Activated CD4-positive, alpha-beta T cell treated with anti-CD3 and anti-CD28 coated beads for 48 hours (primary cell): ENCODE measurements at places on chromosomes 4 and X.

- peak; percentile 24 for DNase-seq
These were observed 38.1 kb downstream of the LAMTOR3 start for GRCh38 chr4:99856166-99856565.

DNA sequence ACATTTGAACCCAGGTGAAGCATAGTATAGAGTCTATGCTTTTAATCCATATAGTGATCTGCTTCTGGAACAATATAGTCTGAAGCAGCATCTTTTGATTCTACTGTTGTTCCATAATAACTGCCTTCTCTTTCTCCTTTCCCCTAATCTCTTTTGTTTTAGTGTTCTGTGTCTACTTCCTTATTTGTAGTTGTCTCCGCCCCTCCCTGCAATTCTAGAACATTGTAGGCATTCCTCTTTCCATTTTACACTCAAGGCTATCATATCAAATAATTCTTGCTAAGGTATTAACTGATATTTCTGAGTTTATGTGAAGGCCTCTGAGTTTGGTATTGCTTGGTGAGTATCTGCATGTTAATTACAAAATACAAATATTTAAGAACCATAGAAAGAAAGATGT, 11.6 kb downstream of the BLTP1 start:
- no peak for DNase-seq

GRCh38 chr4:8589823-8590545, 2.6 kb upstream of the CPZ start:
- no peak for DNase-seq

GRCh38 chrX:66163849-66164411, at the start of gene HEPH:
Gene HEPH (plus strand): TSS chrX:66164247. CDS start chrX:66170571, 6,324 bp downstream.
- DNase-seq: no peak

DNA sequence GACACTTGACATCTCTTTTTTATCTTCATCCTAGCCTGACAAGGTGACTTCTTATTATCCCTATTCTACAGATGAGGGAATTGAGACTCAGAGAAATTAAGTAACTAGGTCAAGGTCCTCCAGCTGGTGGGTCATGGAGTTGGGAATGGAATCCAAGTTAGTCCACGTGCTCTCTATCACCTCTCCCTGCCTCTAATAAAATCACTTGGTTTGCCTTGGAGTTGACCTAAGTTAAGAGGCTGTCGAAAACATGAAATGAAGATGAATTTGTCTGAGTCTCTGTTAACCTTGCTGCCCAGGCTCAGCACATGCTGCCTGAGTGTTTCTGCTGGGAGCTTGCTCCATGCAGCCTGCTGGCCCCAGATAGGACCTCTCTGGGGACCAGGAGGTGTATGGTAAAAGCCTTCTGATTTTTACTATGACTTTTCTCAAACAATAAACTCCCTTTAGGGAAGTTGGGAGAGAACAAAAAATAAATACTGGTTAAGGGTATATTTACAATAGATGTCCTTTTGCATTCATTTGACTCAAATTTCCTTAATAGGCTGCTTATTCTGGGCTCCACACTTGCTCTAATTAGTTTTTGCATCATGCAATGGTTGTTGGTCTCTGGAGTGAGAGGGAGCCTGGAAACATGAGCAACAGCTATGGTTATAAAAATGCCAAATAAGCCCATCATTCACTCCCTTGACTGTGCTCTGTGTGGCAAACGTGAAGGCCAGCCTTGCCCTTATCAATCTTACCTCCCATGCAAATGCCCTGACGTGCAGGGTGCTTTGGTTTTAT, 61.6 kb upstream of the DHX15 start:
- no peak for DNase-seq

DNA sequence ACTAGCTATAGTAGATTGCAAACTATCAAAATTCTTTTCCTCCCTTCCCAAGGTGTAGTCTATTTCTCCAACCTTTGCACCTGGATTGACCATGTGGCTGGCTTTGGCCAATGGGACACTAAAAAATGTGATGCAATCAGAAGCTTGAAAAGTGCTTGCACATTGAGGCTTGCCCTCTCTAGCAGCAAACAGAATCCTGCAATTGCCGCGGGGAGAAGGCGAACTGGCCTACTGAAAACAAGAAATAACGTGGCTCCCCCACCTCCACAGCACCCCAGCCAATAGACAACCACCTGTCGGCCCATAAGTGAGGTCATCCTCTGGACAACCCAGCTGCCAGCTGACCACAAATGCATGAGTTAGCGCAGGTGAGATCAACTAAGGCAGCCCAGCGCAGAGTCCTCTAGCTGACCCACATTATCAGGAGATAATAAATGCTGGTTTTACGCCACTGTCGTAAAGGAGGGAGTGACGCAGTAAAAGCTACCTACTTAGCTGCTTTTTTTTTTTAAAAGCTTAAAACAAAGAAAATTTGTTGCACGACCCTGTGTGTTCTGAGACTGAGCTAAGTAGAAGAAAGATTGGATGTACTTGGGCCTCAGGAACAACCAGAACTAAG, 95.2 kb downstream of the GK start:
- no peak for DNase-seq

- DNase-seq: peak; percentile 5
These were observed 169.0 kb downstream of the CORIN start for GRCh38 chr4:47668810-47669408.

GRCh38 chr4:174224550-174224949, 58.9 kb downstream of the FBXO8 start:
- no peak for DNase-seq

GRCh38 chr4:85420831-85421230, 54.1 kb upstream of the ARHGAP24 start:
- no peak for DNase-seq
